ENCODE measurements at places on chromosomes 13 and 19.
A peak's percentile ranks its signal among the peaks of the same experiment; 100 is the strongest.

DNA sequence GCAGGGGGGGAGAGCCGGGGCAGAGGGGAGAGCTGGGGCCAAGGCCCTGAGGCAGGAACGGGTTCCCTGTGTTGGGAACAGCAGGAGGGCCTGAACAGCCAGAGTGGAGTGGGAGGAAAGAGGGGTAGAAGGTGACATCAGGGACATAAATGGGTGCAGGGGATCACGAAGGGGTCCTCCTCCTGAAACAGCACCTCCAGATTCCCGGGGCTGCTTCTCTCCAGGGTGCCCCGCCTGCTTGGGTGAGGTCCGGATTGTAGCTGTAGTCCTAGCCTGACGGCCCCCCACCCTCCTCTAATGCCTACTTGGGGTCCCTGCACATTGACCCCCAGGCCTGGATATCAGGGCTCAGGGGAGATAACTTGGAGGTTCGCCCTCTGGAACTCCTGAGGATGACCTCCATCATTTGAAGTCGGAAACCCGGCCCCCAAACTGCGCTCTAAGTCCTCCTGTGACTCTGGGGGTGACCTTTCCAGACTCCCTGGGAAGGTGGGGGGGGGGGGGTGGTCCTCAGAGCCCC is 473 bp upstream of the SCN1B start:
- DNase-seq = no peak

DNA sequence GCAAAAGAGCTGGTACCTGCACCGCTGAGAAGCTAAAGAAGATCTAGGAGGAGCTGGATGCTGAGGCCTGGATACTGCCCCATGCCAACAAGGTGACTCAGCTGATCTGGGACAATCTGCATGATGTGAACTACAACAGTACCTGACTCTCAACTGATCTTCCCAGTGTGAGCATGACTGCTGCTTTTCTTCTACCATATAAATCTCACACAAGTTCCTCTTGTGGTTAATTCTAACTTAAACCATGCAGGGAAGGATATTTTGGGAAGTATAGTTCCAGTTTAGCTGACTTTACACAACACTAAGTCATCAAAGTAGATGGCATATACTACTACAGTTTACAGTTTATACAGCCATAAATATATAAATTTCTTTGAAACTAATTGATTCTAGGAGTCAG is 91.9 kb downstream of the SLAIN1 start:
- DNase-seq = peak; percentile 29

GRCh38 chr19:6532244-6532999 is 1.6 kb downstream of the TNFSF9 start:
- DNase-seq = peak; percentile 56

DNA sequence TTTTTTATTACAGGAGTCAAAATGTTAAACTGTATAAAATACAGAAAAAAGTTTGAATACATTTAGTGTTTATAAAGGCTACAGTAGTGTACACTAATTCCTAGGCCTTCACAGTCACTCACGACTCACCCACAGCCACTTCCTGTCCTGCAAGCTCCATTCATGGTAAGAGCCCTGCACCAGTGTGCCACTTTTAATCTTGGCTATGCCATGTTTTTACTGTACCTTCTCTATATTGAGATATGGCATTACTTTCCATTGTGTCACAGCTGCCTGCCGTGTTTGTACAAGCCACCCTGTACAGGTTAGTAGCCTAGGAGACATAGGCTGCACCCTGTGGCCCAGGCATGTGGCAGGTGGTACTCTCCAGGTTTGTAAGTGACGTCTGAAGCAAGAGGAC is 32.1 kb downstream of the C1QTNF9 start:
- no peak for DNase-seq

GRCh38 chr19:53612762-53613526 is 18.9 kb upstream of the DPRX start:
- no peak for DNase-seq

- peak; percentile 32 for DNase-seq
These were observed 27.5 kb upstream of the SHKBP1 start for GRCh38 chr19:40549007-40549708.

All from inflammatory macrophage treated with lipopolysaccharide for 1 hour (primary cell).